ENCODE measurements at places on chromosomes 6 and 20. TPM values are rescaled to one million over a fixed set of nuclear protein-coding genes. Genes with fewer than 3 reads are reported as not detected.

DNA sequence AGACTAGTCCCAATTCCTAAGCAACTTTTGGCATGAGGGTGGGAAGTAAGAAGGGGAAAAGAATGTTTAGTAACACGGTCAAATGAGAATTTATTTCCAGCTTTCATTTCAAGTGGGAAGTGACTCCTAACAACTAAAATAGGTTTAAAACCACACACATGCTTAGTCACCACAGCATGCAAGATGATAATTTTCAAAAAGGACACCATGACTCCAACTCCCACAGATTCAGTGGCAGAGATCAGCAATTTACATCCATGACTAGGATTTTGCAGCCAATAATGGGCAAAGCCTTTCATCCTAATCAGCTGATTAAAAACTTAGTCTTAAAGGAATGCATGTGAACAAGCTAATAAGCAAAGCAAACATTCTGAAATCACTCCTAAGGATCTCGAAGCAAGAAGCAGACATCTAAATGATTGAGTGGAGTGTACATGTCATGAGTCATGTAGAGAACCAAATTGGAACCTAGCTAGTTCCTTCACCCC, 48.1 kb upstream of the GCLC start:
- no peak for DNase-seq

POU3F2 gene
- total RNA-seq = 0.44 TPM

GRCh38 chr6:4157506-4157905, 22.1 kb upstream of the ECI2 start:
- DNase-seq = no peak

COL19A1 gene
- total RNA-seq = not detected

DNA sequence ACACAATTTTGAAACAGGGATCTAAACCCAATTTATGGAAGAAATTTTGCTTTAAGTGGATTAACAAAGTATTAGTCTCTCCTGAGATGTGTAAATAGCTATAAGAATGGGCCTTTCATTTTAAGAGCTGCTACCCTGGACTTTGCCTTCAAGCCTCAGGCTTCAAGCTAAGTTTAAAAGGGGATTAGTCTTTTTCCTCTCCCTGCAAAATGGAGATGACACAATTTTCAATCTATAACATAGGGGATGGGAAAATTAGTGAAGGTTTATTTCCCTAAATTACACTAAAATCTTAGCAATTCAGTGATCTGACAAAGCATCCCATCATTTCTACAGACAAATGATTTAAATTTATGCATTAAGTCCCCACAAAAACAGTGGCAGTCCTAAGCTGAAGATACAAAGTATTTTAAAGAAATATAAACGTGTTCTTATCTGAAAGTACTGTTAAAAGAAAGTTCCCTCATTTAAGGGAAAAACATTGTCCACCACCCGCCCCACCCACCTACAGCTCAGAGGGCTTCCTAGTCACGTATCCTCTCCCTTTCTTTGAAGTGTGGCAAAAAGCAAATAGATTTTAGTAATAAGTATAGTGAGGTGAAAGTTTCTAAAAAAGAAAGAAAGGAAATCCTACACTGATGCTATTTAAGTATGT, 14.5 kb downstream of the ARHGAP18 start:
- DNase-seq = no peak

GRCh38 chr6:56050530-56051201, 175.3 kb upstream of the BMP5 start:
- DNase-seq = no peak

TCF21 gene
- not detected for total RNA-seq

DNA sequence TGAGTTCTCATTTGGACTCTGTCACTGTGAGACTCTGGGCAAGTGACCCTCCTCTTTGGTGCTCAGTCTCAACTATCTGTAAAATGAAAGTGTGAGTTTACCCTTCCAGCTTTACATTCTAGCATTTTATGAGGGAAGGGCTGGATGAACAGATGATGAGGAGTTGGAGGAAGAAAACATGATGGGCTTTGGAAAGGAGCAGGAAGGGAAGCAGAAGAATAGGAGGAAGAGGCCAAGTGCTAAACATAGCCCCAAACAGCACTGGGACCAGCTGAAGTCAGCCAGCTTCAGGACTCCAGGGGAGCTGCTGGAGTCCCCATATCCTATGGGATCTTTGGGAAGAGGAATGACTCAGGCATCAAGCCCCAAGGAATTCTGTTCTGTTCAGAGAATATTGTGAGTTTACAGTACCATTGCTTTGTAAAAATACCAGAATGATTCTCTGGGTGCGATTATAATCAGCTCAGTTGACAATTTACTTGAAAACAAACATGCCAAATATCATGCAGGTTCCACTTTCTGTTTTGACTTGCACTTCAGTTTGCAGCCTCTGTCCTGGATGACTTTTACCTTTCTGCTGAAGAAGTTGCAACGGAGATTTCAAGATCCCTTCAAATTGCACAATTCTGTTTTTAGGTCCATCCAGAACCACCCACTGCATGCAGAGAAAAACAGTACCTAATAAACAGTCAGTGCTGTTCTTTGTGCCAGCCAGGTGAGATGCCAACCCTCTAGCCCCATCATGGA, 3.2 kb downstream of the CD40 start:
- DNase-seq = no peak
